Hematopoietic multipotent progenitor cell (in vitro differentiated cells): ENCODE measurements at places on chromosomes 7 and 10. TPM values are rescaled to one million over a fixed set of nuclear protein-coding genes. Genes with fewer than 3 reads are reported as not detected.

Gene KCP
- total RNA-seq, result under 0.01 TPM

Gene MSMB
- not detected for total RNA-seq

DNA sequence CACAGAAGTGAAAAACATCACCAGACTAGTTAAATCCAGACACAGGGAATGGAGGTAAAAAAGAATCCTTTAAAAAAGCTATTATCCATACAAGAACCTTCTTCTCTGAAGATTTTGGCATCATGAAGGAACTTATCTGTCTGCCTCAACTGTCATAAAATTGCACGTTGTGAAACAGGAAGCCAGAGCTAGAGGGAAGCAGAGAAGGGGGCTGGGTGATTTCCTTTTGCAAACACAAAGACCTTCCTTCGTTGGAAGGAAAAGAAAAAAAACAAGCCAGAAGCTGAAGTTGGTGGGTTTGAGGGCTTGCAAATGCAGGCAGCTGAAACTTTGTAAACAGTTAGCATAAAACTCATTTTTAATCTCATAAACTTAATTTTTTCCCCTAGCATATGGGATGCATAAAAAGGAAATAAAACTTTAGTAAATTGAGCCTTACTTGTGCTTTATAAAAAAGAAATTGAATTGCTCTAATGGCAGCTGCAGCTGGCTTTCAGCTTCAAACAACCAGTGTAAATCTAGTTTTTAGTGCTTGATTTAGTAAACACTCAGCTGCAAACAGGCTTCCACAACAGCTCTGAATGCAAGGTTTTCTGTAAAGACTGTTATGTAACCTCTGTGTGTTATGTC, 101.6 kb downstream of the OTUD1 start:
- DNase-seq, result no peak

DNA sequence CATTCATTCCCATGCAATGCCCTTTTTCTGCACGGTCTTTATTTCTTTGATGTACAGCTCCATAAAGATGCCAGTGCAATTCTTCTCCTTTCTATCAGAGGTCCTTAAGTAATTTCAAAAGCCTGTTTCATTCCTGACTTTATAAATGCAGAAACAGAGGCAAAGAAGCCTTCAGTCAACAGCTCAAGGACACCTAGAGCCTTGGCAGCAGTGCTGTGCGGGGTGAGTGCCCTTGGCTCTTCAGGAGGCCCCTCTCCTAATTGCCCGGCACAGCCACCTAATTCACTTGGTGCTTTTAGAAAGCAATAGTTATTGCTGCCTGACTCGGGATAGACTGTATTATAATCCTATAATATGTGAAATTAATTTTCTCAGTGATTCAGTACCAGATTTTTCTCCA, 169.6 kb upstream of the KLF6 start:
- no peak for DNase-seq

DNA sequence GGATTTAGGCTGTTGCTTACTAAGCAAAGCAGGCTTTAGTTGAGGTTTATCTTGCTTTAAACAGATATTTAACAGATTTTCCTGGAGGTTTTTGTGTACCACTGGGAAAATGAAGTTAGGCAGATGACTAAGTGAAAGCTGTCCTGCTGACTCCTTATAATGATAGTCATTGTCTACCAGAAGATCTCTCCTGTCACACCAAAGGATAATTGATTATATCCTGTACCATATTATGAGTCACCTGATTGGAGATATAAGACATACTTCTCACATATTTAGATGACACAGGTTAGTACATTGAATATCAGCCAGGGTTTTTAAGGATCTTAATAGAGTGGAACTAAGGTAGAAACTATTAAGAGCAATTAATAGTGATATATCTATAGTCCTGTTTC, 68.4 kb downstream of the PTEN start:
- DNase-seq, result no peak

DNA sequence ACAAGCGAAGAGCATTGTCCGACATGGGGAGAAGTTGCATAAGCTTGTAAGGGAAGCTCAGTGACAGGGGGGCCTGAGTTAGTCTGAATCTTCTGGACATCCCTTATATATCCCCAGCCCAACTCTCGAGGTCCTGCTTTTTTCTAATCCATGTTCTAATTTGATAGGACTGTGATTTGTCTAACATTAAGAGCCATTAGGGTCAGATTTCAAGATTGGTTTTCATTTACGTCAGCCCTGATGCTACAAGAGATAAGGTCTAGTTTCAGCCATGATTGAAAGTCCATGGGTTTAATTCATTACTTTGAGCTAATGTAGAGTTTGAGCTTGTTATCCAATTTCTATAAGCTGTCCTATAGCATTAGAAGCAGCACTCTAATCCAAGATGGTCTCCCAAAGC, 20.3 kb downstream of the TLX1 start:
- DNase-seq, result no peak

GRCh38 chr10:132845041-132845551, 59.1 kb upstream of the NKX6-2 start:
- DNase-seq, result no peak
